ENCODE measurements at places on chromosomes 5 and 9. TPM values are rescaled to one million over a fixed set of nuclear protein-coding genes. Genes with fewer than 3 reads are reported as not detected.
A peak's percentile ranks its signal among the peaks of the same experiment; 100 is the strongest.

Gene WDR70
- 40.2 TPM for total RNA-seq

Gene MYMK
- not detected for total RNA-seq

Gene TMC1
- total RNA-seq: not detected

Gene PCDHB4
- total RNA-seq: 7.5 TPM

Gene GKAP1
- 13.4 TPM for total RNA-seq

Gene SPINK5
- total RNA-seq: 0.16 TPM

Gene OR13D1
- not detected for total RNA-seq

Gene ACOT12
- not detected for total RNA-seq

Gene PRRT1B
- not detected for total RNA-seq

DNA sequence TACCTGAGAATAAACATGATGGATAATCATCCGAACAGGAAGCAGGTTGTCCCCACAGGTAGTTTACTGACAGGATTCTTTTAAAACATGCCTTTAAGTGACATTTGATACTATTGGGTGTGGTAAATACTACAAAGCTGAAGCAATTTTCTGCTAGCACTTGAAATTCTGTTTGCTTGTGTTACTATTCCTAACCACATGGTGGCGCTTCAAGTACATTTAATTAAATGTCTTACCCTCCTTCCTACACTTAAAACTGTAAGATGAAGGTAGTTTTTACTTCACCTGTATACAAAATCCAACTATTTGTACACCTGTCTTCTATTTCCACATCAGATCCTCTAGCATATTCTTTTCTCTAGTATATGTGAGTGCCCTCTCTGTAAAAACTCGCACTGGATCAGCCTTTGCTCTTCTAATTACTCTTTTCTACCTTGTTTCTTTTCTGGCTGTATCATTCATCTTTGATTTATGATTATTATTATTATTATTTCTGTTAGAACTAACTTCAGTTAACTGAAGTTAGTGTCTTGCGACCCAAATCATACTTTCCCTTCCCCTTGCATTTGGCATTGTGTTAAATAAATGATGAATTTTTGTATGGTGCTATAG is 18.4 kb downstream of the SLC25A46 start:
- DNase-seq: no peak
- H3K4me3 ChIP-seq: no peak overlapping the region
- H3K36me3 ChIP-seq: peaks cover 4% of the 10 kb centered on the region
- no peaks in the 10 kb centered on the region for H3K27me3 ChIP-seq
- no peaks in the 10 kb centered on the region for H3K4me1 ChIP-seq

DNA sequence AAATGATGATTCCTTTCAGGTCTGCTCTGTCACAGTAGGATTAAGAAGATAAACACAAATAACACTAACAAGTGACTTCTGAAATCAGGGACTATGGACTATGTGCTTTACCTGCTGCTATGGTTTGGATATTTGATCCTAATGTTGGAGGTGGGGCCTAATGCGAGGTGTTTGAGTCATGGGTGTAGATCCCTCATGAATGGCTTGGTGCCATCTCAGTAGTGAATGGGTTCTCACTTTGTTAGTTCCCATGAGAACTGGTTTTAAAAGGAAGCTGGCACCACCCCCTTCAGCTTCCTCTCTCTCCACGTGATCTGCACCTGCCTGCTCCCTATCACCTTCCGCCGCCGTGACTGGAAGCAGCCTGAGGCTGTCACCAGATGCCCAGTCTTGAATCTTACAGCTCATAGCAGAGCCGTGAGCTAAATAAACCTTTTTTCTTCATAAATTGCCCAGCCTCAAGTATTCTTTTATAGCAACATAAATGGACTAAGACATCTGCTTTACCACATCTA is 3.3 kb downstream of the PPIC start:
- H3K4me3 ChIP-seq: no peak overlapping the region
- no peak overlapping the region for H3K27ac ChIP-seq
- H3K27me3 ChIP-seq: no peaks in the 10 kb centered on the region

DNA sequence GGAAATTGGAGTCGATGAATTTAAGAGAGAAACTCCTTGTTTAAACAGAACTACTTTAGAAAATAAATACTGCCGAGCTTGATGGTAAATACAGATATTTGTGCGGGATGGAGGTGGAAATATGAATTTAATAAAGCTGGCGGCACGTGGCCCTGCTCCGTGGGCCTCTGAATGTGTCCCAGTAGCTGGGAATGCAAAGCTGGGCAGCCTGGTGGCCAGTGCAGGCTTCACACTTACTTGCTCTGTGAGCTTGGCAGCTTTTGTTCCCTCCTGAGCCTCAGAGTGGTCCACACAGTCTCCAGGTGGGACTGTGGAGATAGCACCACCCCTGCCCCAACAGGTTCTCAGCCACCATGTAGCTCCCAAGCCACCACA is 45.9 kb downstream of the BARX1 start:
- no peaks in the 10 kb centered on the region for H3K36me3 ChIP-seq
- H3K4me1 ChIP-seq: no peaks in the 10 kb centered on the region
- H3K27me3 ChIP-seq: peaks cover 5% of the 10 kb centered on the region

DNA sequence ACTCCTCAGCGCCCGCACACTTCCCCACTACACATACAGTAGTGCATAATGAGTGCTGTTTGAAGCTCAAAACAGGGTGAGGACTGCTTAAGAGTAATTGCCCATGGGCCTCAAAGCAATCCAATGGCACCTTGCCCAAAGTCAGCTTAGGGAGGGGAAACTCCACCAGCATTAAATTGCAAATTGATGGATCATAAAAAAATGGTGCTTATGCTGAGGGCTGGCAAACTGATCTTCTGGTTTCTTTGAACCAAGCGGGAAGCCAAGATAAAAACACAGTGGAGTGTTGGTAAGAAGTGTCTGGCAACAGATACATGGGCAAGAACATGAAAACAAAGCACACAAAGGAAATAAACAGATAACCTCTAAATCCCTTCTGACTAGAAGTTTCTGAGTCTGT is 28.0 kb downstream of the TLE1 start:
- no peak for DNase-seq
- no peak overlapping the region for H3K27ac ChIP-seq
- no peaks in the 10 kb centered on the region for H3K27me3 ChIP-seq

DNA sequence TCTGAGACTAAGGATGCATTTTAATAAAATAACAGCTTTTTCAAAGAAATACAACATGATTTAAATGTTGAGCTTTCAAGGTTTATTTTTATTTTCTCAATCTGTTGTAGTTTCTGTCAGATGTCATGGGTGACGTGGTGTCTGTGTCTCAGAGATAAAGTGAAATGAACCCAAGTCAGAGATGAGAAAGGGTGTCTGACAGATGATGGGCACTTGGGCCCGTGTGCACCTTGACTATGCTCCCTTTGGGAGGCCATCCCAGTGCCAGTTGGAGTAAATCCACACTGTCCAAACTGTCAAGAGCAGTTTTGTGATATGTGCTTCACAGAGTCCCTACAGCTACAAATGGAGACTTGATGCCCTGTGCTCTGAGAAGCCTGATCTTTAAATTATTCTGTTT is 536.9 kb upstream of the FAM174A start:
- no peak for DNase-seq
- H3K36me3 ChIP-seq: no peaks in the 10 kb centered on the region
- no peaks in the 10 kb centered on the region for H3K4me1 ChIP-seq
- no peak overlapping the region for H3K27ac ChIP-seq

- DNase-seq: no peak
- peaks cover 4% of the 10 kb centered on the region for H3K27me3 ChIP-seq
- no peaks in the 10 kb centered on the region for H3K36me3 ChIP-seq
- no peaks in the 10 kb centered on the region for H3K4me1 ChIP-seq
- no peak overlapping the region for H3K4me3 ChIP-seq
These were observed 1.2 kb upstream of the PAPPA start for GRCh38 chr9:116152390-116152789.

DNA sequence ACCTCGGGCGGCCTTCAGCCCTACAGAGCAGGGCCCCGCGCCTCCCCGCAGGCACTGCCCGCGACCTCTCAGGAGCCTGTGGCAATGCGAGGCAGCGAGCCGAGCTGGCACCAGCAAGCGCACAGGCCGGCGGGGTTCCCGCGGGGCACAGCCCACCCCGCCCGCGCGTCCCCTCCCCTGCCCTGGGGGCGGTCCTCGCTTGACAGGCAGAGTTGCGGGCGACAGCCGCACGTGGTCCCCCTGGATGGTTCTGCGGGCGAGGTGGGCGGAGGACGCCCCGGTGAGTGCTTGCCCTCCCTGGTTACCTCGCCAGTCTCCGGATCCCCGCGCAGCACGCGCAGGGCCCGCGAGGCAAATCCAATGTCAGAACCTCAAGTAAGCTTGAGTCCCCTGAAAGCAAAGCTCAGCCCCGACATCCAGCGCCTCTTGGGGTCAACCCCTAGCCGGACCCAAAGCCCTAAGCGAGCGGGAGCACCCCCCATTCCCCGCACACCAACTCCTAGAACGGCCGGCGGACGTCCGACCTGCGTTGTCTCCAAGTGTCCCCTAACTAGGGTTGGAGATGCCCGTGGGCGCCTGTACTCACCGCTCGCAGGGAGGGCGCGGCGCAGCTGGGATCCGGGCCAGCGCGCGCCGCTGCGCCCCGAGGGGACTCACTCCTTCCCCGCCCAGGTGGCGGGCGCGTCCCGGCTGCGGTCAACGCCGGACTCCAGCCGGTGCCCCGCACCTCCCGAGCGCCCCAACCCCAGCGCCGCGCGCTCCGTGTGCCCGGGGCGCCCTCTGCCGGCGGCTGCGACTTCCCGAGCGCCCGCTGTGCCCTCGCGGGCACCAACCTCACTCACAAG is at the start of gene DRD1:
TSS of gene DRD1 (minus strand) at position 123 of the 845 bp plus-strand sequence. CDS start 1,083 bp downstream, outside the sequence.
- H3K4me3 ChIP-seq: peak within 1 kb of the TSS; percentile 34
- no peaks in the 10 kb centered on the region for H3K36me3 ChIP-seq
- H3K27ac ChIP-seq: no peak within 1 kb of the TSS
- DNase-seq: no peak
- no peaks in the 10 kb centered on the region for H3K27me3 ChIP-seq

- H3K27me3 ChIP-seq: no peaks in the 10 kb centered on the region
- H3K36me3 ChIP-seq: no peaks in the 10 kb centered on the region
- H3K4me1 ChIP-seq: no peaks in the 10 kb centered on the region
- H3K4me3 ChIP-seq: no peak overlapping the region
- DNase-seq: no peak
- H3K27ac ChIP-seq: no peak overlapping the region
These were observed 52.8 kb downstream of the RICTOR start for GRCh38 chr5:39021413-39021812.

- H3K4me1 ChIP-seq: no peaks in the 10 kb centered on the region
- H3K4me3 ChIP-seq: no peak overlapping the region
- no peak for DNase-seq
These were observed 390.3 kb downstream of the GADD45G start for GRCh38 chr9:89994988-89995613.

GRCh38 chr5:142287096-142287972 is 37.5 kb downstream of the SPRY4 start:
- no peaks in the 10 kb centered on the region for H3K4me1 ChIP-seq
- H3K4me3 ChIP-seq: no peak overlapping the region
- no peak for DNase-seq

DNA sequence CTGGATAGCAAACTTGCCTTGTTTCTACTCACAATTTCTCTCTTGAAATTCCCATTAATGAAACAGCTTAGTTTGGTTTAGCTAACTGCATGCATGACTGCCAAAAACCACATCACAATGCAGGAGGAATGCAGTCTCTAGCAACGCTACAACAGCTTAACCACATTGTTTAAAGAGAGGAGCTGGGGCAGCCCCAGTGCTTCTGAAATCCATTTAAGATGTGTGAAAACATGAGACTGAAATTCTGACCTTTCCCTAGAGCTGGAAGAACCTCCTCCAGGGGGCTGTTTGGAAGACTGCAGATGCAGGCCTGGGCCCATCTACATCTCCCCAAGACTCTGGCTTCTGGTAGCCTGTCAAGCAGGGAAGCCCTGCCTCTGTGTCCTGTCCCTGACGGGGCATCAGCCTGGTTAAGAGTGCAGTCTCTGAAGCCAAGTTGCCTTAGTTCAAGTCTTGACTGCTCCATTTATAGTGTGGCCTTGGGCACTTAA is 157.1 kb downstream of the ZNF462 start:
- no peak overlapping the region for H3K4me3 ChIP-seq
- peak overlapping the region; percentile 32 for H3K27ac ChIP-seq
- no peaks in the 10 kb centered on the region for H3K4me1 ChIP-seq

GRCh38 chr5:56527174-56527573 is 288.2 kb upstream of the MAP3K1 start:
- no peaks in the 10 kb centered on the region for H3K4me1 ChIP-seq
- no peaks in the 10 kb centered on the region for H3K36me3 ChIP-seq
- peak overlapping the region; percentile 35 for H3K27ac ChIP-seq
- DNase-seq: no peak

GRCh38 chr5:132073231-132074013 is at the start of gene CSF2:
CSF2 (plus strand) TSS chr5:132073789; CDS start chr5:132073824, 35 bp downstream.
- H3K4me1 ChIP-seq: no peaks in the 10 kb centered on the region
- no peaks in the 10 kb centered on the region for H3K27me3 ChIP-seq
- DNase-seq: no peak
- H3K27ac ChIP-seq: no peak within 1 kb of the TSS
- no peaks in the 10 kb centered on the region for H3K36me3 ChIP-seq
- H3K4me3 ChIP-seq: no peak within 1 kb of the TSS

DNA sequence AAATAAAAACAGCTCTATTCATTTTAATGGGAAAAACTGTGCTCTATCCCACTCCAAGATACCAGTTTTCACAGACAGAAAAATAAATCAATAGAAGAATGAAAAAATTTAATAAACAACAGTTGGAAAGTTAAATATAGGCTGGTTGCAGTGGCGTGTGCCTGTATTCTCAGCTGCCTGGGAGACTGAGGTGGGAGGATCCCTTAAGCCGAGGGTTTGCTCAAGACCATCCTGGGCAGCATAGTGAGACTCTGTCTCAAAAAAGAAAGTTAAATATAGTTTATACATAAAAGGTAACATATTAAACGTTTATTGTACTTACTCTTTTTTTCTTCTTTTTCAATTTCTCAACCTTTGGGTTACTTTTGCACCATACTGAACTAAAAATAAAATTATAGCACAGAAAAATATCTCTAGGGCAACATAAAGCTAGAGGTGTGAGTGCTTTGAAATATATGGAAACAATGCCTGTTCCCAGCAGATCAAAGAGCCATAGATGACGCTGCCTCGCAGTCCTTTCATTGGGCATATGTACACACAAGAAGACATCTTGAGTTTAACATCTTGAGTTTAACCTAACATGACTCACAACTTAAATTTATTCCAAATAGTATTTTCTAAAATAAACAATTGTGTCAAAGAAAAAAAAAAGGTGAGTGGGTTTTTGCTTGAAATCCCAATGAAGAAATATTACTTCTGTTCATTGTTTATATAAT is 25.7 kb upstream of the KLF9 start:
- no peak overlapping the region for H3K4me3 ChIP-seq
- no peaks in the 10 kb centered on the region for H3K27me3 ChIP-seq
- no peak for DNase-seq
- H3K36me3 ChIP-seq: no peaks in the 10 kb centered on the region

DNA sequence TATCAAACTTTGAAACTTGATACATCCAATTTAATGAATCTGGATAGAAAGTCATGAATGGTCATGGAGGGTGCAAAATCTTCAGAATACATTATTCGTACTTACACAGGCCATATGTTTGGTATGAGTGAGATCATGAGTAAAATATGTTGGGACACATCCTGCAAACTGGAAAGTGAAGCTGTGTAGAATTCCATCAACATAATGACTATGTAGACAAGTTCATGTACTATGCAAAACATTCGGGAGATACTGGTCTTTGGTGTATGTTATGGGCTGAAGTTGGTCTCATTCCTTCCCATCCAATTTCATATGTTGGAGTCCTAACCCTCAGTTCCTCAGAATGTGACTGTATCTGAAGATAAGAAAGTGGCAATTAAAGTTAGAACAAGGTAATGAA is 18.1 kb upstream of the CTNND2 start:
- no peaks in the 10 kb centered on the region for H3K27me3 ChIP-seq
- no peaks in the 10 kb centered on the region for H3K36me3 ChIP-seq
- DNase-seq: no peak
- H3K4me3 ChIP-seq: no peak overlapping the region
- no peaks in the 10 kb centered on the region for H3K4me1 ChIP-seq

- H3K27me3 ChIP-seq: no peaks in the 10 kb centered on the region
- DNase-seq: no peak
- H3K4me3 ChIP-seq: no peak overlapping the region
- H3K27ac ChIP-seq: no peak overlapping the region
These were observed 18.9 kb upstream of the IQGAP2 start for GRCh38 chr5:76384189-76384588.

Data from breast epithelium (tissue), 4 donors.